ENCODE measurements at places on chromosomes 4 and X.

GRCh38 chrX:23662853-23663252 lies 4.4 kb upstream of the PRDX4 start:
- H3K4me3 ChIP-seq = no peak overlapping the region
- no peaks in the 10 kb centered on the region for H3K27me3 ChIP-seq
- no peaks in the 10 kb centered on the region for H3K36me3 ChIP-seq

- peak overlapping the region; percentile 91 for H3K27ac ChIP-seq
- H3K4me1 ChIP-seq = peaks cover 5% of the 10 kb centered on the region
- peak; percentile 74 for DNase-seq
- H3K27me3 ChIP-seq = no peaks in the 10 kb centered on the region
- H3K4me3 ChIP-seq = peak overlapping the region; percentile 47
These were observed 19.1 kb upstream of the S100P start for GRCh38 chr4:6674500-6675149.

DNA sequence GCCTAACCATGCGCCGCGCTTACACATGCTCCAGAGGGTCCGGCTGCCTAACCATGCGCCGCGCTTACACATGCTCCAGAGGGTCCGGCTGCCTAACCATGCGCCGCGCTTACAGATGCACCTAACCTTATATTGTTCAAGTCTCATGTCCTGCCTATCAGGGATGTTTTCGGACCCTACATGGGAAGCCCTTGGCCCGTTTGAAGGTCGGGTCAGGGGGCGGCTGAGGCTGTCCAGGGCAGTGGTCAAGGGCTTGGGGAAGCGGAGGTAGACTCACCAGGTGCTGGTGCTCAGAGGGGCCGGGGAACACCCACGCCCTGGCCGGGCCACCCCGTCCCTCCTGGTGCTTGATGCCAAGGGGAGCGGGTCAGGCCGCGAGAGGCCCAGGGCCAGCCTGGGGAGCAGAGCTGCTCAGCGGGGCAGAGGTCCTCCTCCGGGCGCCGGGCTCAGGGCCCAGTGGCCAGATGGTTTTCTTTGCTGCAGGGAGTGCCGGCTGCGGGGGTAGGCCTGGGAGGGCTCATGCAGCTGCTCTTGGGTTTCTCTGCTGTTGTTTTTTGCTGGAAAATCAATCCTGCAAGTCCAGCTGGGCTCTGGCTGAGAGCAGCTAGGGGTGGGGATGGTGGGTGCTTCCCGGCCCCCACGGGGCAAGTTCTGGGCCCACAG lies 35.4 kb upstream of the SPON2 start:
- no peaks in the 10 kb centered on the region for H3K27me3 ChIP-seq
- peaks cover 14% of the 10 kb centered on the region for H3K4me1 ChIP-seq
- DNase-seq = peak; percentile 37
- H3K27ac ChIP-seq = no peak overlapping the region

DNA sequence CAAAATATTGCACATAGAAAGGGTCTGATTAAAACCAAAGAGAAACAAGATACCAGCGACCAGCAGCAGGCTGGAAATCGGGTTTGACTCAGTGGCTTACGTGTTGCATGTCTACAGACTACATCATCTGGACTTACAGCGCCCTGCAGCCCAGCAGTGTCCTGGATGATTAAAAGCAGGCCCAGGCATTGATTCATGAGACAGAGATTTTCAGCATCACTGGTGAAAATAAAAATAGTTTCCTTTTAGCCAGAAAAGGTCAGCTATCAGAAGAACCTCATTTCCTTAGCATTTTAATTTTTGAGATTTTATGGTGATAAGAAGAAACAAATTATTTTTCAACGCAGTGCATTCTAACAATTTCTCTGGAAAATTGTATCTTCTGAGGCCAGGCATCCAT lies 190.6 kb downstream of the PTTG2 start:
- no peaks in the 10 kb centered on the region for H3K36me3 ChIP-seq
- H3K4me1 ChIP-seq = peaks cover 19% of the 10 kb centered on the region
- H3K27ac ChIP-seq = no peak overlapping the region
- no peaks in the 10 kb centered on the region for H3K27me3 ChIP-seq
- DNase-seq = no peak

DNA sequence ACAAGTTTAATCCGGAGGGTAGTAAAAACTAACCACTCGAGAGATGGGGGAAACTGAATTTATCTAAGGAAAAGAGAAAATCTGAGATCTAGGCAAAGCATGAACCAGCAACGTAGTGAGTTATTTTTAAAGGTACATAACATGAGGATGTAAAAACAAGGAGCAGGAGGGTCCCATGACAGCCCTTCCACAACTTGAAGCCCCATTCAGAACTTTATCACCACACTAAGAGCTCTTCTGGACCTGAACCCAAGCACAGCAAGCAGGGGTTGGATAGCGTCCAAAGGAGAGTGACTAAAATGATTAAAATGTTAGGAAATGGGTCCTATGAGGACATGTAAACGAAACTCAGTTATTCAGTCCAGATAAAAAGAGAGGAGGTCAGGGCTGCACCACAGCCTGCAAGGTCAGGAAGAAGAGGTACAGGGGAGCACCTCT lies 16.2 kb downstream of the SH3RF1 start:
- no peaks in the 10 kb centered on the region for H3K27me3 ChIP-seq

GRCh38 chr4:182818926-182819730 lies 98.1 kb downstream of the DCTD start:
- no peak overlapping the region for H3K27ac ChIP-seq
- H3K27me3 ChIP-seq = no peaks in the 10 kb centered on the region
- DNase-seq = no peak
- no peaks in the 10 kb centered on the region for H3K36me3 ChIP-seq
- H3K4me3 ChIP-seq = no peak overlapping the region
- H3K4me1 ChIP-seq = no peaks in the 10 kb centered on the region

- no peaks in the 10 kb centered on the region for H3K36me3 ChIP-seq
- H3K4me1 ChIP-seq = no peaks in the 10 kb centered on the region
- no peak for DNase-seq
- H3K27ac ChIP-seq = no peak overlapping the region
- no peaks in the 10 kb centered on the region for H3K27me3 ChIP-seq
- no peak overlapping the region for H3K4me3 ChIP-seq
These were observed 207.8 kb upstream of the PCDH18 start for GRCh38 chr4:137740141-137740540.

GRCh38 chr4:11489453-11490083 lies 60.9 kb upstream of the HS3ST1 start:
- H3K4me1 ChIP-seq = no peaks in the 10 kb centered on the region
- DNase-seq = no peak
- H3K36me3 ChIP-seq = no peaks in the 10 kb centered on the region
- H3K27me3 ChIP-seq = no peaks in the 10 kb centered on the region
- no peak overlapping the region for H3K4me3 ChIP-seq

GRCh38 chrX:24610516-24610915 lies 36.6 kb downstream of the PCYT1B start:
- no peak for DNase-seq
- H3K27ac ChIP-seq = no peak overlapping the region
- H3K27me3 ChIP-seq = no peaks in the 10 kb centered on the region
- no peaks in the 10 kb centered on the region for H3K4me1 ChIP-seq

DNA sequence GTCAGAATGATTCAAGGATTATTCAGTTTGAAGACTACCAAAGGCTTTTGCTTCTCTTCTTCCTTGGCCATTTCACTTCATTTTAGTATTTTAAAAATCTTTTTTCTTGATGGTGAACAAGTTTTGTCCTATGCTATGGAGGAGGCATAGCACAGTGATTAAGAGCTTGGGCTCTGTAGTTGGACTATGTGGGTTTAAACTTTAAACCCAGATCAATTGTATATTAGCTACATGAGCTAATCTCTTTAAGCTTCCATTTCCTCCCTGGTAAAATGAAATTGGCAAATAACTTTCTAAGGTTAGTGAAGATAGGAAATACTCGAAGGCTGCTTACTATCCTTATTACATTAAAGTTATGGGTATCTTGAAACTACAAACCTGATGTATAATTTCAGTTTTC lies 23.8 kb upstream of the C4orf51 start:
- DNase-seq = no peak
- peaks cover 19% of the 10 kb centered on the region for H3K36me3 ChIP-seq
- no peak overlapping the region for H3K27ac ChIP-seq
- H3K27me3 ChIP-seq = no peaks in the 10 kb centered on the region
- H3K4me1 ChIP-seq = no peaks in the 10 kb centered on the region

- H3K4me1 ChIP-seq = no peaks in the 10 kb centered on the region
- no peaks in the 10 kb centered on the region for H3K36me3 ChIP-seq
- no peak overlapping the region for H3K4me3 ChIP-seq
- no peak overlapping the region for H3K27ac ChIP-seq
These were observed 366.6 kb upstream of the GALNT7 start for GRCh38 chr4:172802032-172802431.

- no peak for DNase-seq
- H3K27ac ChIP-seq = no peak overlapping the region
- no peak overlapping the region for H3K4me3 ChIP-seq
These were observed 457.9 kb downstream of the FAT4 start for GRCh38 chr4:125772680-125773079.

DNA sequence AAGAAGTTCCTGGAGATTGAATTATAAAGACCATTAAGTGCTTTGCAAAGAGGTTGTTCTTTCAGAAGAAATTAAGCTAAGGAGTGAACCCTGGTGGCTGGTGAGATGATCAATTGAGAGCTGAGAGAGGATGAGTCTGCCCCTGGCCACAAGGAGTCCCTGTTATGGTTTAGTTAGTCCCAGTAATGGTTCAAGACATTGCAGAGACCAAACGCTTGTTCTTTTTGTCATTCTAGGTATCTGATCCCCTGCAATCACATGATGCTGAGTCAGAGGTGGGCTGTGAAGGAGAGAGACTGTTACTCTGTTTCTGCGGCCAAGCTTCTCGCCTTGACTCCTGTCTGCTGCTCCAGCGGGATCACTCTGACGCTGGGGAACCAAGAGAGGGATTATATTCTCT lies 114.5 kb downstream of the GATB start:
- H3K36me3 ChIP-seq = peaks cover 8% of the 10 kb centered on the region
- no peak overlapping the region for H3K27ac ChIP-seq
- DNase-seq = no peak
- no peaks in the 10 kb centered on the region for H3K27me3 ChIP-seq
- no peaks in the 10 kb centered on the region for H3K4me1 ChIP-seq

GRCh38 chrX:48815266-48815665 lies 11.0 kb upstream of the ERAS start:
- H3K27ac ChIP-seq = no peak overlapping the region
- no peaks in the 10 kb centered on the region for H3K4me1 ChIP-seq
- no peaks in the 10 kb centered on the region for H3K27me3 ChIP-seq
- H3K4me3 ChIP-seq = no peak overlapping the region

GRCh38 chr4:43238585-43238984 lies 346.1 kb downstream of the GRXCR1 start:
- no peaks in the 10 kb centered on the region for H3K36me3 ChIP-seq
- no peak overlapping the region for H3K4me3 ChIP-seq
- DNase-seq = no peak
- no peaks in the 10 kb centered on the region for H3K4me1 ChIP-seq

GRCh38 chr4:188162698-188163097 lies 23.5 kb downstream of the TRIML1 start:
- no peak for DNase-seq
- H3K4me3 ChIP-seq = no peak overlapping the region
- no peaks in the 10 kb centered on the region for H3K27me3 ChIP-seq
- no peak overlapping the region for H3K27ac ChIP-seq

- no peak overlapping the region for H3K27ac ChIP-seq
- H3K4me3 ChIP-seq = no peak overlapping the region
- no peak for DNase-seq
- H3K4me1 ChIP-seq = no peaks in the 10 kb centered on the region
- no peaks in the 10 kb centered on the region for H3K27me3 ChIP-seq
- H3K36me3 ChIP-seq = no peaks in the 10 kb centered on the region
These were observed 88.1 kb upstream of the MBNL3 start for GRCh38 chrX:132576939-132577338.

DNA sequence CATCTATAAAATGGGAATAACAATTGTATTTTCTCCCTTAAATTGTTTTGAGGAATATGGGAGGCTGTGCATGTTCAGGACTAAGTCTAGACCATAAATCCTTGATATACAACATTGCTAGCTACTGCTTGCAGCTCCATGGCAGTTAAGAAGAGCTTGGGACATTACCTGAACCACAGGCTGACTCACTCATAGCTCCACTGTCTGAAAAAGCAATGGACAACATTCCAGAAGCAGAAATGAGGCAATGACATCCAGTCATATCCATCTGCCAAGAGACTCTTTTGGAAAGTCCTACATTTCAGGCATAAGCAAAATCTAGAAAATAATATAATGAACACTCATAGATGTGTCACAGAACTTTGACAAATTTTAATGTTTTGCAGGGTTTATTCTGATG lies 167.3 kb upstream of the LEF1 start:
- no peak for DNase-seq
- no peaks in the 10 kb centered on the region for H3K4me1 ChIP-seq
- H3K4me3 ChIP-seq = no peak overlapping the region
- no peaks in the 10 kb centered on the region for H3K36me3 ChIP-seq

DNA sequence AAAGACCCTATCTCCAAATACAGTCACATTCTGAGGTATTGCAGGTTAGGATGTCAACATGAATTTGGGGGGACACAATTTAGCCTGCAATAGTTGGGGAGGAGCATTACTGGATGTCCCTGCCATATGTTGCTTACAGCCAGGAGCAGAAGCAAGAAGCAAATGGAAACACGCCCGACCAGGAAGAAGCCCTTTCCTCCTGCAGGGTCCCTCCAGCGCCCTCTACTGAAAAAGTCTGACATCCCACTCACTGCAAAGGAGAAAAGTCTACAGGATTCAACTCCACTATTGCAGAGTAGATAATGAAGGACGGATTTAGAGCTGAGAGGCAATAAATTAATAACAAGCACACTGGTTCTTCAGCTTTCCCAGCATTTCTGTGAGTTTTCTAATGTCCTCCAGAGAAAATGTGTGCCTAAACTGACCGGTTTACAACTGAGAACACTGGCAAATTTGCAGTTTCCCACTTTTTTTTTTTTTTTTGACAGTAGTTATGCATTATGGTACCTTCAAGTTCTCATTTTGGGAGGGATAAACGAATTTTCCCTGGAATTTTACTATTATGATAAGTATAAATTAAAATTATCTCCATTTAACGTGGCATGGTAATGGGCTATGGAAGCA lies 31.7 kb downstream of the COQ2 start:
- H3K4me3 ChIP-seq = no peak overlapping the region
- DNase-seq = peak; percentile 90
- peaks cover 7% of the 10 kb centered on the region for H3K4me1 ChIP-seq
- peak overlapping the region; percentile 29 for H3K27ac ChIP-seq
- H3K27me3 ChIP-seq = no peaks in the 10 kb centered on the region

DNA sequence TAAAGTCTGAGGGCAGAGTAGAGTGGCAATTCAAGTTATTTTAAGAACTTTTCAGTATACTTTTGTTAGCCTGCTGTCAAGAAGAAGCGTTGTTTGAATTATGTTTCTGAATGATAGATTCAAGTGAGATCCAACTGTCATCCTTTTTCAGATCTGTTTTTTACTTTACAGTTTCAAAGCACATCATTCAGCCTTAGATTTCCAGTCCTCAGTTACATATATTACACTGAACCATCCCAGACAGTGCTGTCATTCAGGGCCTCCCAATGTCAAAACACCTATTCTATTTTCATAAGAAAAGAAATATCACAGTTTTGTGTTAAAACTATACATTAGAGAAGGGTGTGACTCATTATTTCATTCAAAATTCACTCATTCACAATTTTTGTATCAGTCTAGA lies 856.9 kb downstream of the ADGRL3 start:
- H3K27me3 ChIP-seq = no peaks in the 10 kb centered on the region
- H3K4me1 ChIP-seq = no peaks in the 10 kb centered on the region
- no peaks in the 10 kb centered on the region for H3K36me3 ChIP-seq
